Activated CD8-positive, alpha-beta T cell treated with anti-CD3 and anti-CD28 coated beads, Interleukin-2, amount 10 ng/mL, durations not matched to agents 7 days and 5 days (primary cell): ENCODE measurements at places on chromosomes 4 and X. TPM values are rescaled to one million over a fixed set of nuclear protein-coding genes. Genes with fewer than 3 reads are reported as not detected.

DNA sequence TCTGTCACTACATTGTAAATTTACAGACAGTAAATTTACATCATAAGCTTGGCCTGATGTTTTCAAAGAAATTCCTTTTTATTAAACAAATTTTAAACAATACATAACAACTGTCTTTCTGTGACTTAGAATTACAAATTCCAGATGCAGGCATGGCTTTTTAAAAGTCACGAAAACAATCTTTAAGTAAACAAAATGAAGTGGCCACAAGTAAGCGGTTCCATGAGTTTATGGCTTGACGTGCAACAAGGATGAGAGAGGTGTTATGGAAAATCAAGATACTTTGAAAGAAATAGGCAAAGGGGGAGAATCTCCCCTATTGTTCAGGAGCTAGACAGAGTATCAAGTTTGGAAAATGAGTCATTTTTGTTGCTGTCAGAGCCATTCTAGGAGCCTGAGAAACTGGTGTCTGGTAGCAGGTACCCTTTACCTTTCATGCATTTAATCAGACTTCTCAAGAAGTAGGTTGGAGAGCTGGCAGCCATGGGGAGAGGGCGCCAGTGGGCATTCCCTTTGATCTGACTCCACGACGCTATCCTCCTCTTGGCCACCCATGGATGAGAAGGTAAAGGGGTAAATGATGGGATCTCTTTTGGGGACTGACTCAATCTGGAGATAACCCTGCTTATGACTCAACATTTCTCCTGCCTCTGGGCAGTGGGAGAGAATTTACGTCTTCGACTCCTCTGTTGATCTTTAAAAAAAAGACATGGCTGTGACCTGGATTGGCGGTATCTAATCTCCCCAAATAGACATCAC lies 217.2 kb downstream of the SPRY1 start:
- no peak overlapping the region for H3K4me3 ChIP-seq
- no peak overlapping the region for H3K27ac ChIP-seq
- peaks cover 5% of the 10 kb centered on the region for H3K36me3 ChIP-seq
- DNase-seq = no peak

GRCh38 chrX:19448077-19448476 lies 67.2 kb downstream of the MAP3K15 start:
- no peak for DNase-seq
- H3K4me3 ChIP-seq = no peak overlapping the region
- H3K36me3 ChIP-seq = no peaks in the 10 kb centered on the region
- no peaks in the 10 kb centered on the region for H3K4me1 ChIP-seq

DNA sequence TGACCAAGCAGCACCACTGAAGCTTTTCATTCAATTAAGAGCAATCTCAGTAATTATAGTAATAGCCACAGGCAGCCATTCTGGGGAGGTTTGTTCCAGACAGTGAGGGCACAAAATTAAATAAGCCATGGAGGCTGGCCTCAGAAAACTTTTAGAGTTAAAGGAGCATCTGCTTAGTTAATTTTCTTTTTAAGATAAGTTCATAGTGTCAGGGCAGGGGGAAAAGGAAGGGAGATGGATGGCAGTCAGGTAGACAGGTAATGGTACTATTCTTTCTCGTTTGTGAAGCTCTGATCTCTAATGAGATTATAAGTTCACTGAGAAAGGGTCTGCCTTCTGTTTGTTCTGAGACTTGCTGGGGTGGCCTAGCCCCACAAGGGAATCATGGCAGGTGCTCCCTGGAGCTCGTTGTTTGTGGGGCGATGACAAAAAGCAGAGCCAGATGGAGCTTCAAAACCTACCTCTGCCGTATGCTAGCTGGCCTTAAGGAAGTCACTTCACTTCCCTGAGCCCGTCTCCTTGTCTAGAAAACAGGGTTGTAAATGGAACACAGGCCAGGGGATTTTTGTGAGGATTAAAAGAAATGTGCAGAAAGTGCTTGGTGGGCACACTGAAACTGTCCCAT lies 44.6 kb upstream of the FGFBP2 start:
- no peaks in the 10 kb centered on the region for H3K4me1 ChIP-seq
- H3K36me3 ChIP-seq = no peaks in the 10 kb centered on the region
- no peak overlapping the region for H3K4me3 ChIP-seq

Gene MMRN1
- 0.63 TPM for total RNA-seq

DNA sequence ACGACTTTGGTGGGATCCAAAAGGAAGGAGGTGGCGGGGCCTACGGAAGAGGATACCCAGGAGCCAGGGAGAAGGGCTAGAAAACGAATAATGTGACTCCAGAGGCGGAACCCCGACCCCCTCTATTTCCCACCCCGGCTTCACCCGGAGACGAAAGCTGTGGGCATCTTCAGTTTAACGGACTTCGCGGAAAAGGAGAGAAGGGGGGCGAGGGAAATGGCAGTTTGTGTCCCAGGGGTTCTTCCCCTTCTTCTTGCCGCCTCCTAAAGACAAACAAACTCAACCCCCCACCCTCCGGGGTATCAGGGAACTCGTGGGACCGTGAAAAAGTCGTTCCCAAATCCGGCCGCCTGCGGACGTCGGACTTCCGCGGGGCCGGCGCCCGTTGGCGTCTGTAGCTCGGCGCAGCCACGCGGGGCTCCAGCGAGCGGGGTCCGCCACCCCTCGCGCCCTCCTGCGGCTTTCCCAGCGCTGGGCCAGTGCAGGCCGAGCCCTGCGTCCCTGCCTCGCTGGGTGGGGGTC lies 3.6 kb upstream of the LEF1 start:
- peak overlapping the region; percentile 89 for H3K4me3 ChIP-seq
- peaks cover 24% of the 10 kb centered on the region for H3K36me3 ChIP-seq
- peak overlapping the region; percentile 77 for H3K27ac ChIP-seq
- peaks cover 19% of the 10 kb centered on the region for H3K27me3 ChIP-seq

DNA sequence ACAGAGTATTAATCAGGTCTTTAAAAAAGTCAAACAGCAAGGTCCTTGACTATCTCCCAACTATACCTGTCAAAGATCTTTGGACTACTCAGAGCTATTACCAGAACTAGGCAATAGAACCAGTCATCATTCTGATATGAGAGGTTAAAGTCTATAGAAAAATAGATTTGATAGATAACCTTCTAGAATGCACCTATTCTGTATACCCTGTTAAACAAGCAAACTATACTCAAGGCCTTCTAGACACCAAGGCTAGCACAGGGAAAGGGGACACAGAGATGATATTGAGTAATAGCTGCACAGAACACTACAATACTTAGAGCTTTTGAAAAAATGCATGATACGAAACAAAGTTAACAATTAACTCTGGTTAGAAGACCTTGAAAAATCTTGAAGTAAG lies 149.5 kb downstream of the NR3C2 start:
- no peak overlapping the region for H3K27ac ChIP-seq
- H3K36me3 ChIP-seq = peaks cover 4% of the 10 kb centered on the region
- H3K27me3 ChIP-seq = no peaks in the 10 kb centered on the region
- no peaks in the 10 kb centered on the region for H3K4me1 ChIP-seq

- no peak overlapping the region for H3K27ac ChIP-seq
- DNase-seq = no peak
- H3K36me3 ChIP-seq = no peaks in the 10 kb centered on the region
- no peak overlapping the region for H3K4me3 ChIP-seq
- H3K27me3 ChIP-seq = no peaks in the 10 kb centered on the region
Observed at GRCh38 chr4:62402088-62402806, 1202.1 kb downstream of the ADGRL3 start.
